NCI-H1105 treated with DMSO at 0.1 percent for 48 hours (cell line): ENCODE measurements at places on chromosomes 1 and 21.

GRCh38 chr1:76287917-76288316 lies 213.4 kb downstream of the ST6GALNAC3 start:
- DNase-seq: no peak

DNA sequence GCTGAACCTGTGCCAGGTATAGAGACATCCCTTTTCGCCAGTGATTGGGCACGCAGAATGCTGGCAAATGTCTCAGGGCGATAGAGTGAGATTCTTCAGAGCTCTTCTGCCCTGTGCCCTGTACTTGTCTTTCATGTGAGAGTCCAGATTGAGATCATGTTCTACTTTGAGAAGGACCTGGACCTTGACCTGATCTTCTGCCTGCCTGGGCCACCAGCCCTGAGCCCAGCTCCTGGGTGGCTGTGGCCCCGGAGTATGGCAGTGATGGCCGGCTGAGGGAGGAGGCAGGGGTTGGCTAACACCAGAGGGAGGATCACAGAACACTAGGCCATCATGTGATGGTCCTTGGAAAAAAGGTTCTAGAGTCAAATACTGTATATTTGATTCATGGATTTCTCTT lies 13.8 kb downstream of the STRIP1 start:
- DNase-seq: no peak

DNA sequence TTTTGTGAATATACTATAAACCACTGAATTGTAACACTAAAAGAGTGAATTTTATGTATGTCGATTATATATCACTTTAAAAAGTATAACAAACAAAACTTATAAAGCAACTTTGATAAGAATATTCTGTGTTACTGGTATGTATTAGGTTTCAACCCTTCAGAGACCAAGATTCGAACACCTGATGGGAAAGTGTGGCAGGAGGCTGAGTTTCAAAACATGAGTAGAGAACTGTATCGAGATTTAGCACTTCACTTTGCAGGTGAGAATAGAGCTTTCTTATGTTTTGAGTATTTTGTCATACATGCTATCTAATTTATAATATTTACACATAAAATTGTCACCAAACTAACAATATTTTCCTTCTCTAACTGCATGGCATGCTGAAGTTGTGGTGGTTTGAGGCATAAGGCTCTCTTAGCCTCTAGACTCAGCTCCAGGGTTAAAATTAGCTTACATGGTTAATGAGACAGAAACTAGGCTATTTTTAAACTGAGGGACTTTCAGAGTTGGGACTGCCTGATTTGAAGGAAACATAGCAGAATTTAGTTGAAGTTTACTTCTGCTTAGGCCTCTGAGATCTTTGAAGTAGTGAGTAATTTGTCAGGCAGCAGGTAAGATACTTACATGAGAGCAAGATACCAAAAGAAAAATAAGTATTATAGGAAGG lies 48.6 kb downstream of the CEP350 start:
- DNase-seq: no peak

DNA sequence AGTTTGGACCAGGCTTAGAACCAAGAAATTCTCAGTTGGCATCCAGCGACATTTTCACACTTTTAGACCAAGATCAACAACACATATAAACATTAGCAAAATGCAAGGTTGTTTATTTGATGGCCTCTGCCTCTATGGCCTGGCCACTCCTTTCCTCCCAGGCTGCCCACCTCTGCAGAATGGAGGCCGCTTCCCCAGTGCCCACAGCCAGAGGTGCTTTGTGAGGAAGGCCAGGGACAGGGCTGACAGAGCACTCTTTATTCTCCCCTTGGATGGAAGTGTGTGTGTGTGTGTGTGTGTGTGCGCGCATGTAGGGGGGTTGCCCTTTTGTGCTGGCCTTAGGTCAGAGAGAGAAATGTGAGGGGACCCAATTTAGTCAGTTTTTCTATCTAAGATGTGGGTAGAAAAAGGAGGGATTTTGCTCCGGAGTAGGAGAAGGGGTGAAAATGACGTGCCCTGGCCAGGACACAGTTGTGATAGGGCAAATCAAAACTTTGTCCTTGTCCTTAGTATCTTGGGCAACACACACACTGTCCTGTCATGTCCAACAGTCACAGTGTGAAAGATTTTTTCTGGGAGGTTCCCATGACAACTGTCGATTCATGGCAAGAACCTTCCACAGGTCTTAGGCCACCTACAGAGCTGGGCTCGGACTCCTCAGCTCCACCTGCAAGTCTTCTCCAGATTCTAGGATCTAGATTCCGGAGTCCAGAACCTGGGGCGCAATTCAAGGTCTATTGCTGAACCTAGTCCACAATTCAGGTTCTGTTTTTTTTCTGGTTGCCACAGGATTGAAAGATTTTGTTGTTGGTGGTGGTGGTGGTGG lies 104.9 kb upstream of the SLC2A1 start:
- no peak for DNase-seq

DNA sequence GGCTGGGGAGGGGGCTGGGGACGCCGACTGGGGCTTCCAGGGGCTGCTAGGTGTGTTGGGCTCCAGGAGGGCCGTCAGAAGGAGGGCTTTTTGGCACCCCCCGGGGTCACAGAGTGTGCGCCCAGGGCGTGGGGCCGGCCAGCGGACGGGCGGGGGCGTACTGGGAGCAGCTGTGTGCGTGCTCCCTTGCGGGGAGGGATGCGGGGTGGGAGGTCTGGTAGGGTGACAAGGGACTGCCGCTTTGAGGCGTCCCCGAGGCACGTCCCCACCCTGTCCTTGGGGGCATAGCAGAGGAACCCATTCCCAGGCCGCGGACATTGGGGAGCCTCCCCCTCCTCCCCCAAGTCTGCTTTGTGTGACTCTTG lies 1.1 kb downstream of the FOXO6 start:
- no peak for DNase-seq

GRCh38 chr1:92934395-92935378 lies 26.6 kb downstream of the DIPK1A start:
- DNase-seq: peak; percentile 91

DNA sequence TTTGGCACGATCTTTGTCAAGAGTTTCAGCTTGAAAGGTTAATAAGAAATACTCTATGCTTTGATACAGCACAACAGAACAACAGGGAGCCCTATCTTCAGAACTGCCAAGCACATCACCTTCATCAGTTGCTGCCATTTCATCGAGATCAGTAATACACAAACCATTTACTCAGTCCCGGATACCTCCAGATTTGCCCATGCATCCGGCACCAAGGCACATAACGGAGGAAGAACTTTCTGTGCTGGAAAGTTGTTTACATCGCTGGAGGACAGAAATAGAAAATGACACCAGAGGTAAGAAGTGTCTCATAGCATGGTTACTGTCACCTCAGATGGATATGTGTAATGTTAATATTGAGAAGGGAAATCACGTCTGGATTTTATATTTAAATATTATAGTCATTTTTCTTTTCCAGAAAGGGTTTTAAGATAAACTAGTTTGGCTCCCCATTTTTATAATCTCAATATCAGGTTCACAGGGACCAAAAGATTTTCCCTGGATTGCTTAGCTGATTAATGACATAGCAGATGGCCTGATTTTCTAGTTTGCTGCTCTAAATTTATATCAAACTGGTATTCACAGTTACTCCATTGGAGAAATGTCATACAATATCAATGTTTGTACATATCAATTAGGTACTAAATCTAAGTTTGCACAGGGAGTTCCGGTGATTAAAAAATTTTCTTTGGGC lies 97.3 kb downstream of the USP25 start:
- DNase-seq: no peak

DNA sequence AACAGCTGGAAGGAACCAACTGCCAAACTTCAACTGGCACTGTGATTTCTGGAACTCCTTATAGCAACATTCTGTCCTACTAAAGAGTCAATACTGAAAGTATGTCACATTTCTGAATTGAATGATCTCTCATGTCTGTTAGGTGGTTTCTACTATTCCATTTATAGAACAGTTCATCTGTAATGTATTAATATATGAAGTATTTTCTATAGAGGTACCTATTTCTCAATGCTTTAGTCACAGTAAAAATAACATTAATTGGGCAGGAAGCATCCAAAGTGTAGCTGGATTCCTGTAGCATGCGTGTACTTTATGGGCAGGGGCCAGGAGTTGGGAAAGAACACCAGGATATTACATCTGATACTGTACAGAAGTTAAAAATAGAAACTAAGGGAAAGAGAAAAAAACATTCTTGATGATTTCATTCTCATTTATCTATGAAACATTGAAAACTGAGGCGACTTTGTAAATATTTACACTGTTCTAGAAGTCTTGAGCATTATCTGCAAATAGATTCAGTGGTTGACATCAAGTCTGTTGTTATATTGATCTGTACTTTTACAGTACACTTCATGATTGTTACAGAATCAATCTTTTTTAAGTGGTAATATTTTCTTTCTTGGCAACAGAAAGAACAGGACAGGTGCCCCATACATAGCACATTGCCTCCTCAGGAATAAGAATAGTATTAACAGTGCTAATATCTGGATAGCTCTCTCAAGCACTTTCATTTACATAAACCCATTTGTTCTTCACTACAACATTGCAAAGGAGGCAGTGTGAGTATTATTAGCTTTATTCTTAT lies 6.2 kb upstream of the ZNF281 start:
- no peak for DNase-seq

GRCh38 chr1:111488669-111489068 lies 14.8 kb downstream of the ADORA3 start:
- no peak for DNase-seq

DNA sequence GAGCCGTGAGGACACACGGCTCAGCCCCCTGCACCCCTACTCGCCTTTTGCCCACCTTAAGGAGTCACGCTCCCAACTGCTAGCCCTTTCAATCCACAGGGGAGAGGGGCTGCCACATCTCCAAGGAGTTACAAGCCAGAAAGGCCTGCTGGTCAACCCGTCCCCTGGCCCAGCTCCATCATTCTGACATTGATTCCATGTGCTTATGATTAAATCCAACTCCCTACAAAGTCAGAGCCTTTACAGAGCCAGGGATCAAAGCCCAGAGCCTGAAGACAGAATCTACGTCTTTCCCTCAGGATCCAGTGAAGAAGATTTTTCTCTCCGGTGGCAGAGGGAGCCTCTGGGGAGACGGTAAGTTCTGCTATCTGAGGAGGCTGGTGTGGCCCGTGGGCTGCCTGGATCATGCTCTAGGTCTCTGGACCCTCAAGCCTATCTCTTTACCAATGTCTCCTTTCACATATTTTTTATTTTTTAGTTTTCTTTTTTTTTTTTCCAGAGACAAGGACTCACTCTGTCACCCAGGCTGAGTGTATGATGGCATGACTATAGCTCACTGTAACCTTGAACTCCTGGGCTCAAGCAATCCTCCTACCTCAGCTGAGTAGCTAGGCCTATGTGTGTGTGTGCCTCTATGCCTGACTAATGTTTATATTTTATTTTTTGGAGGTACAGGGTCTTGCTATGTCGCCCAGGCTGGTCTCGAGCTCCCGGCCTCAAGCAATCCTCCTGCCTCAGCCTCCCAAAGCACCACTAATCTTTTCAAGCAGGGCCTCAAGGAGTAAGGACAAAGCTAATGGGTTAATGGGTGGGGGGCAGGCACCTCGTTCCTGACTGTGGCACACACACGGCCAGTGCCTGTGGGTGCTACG lies 61.3 kb downstream of the SLC66A1 start:
- no peak for DNase-seq

- DNase-seq: no peak
These were observed 537.5 kb downstream of the LTN1 start for GRCh38 chr21:28455253-28455600.

GRCh38 chr1:58062635-58063034 lies 483.9 kb downstream of the OMA1 start:
- DNase-seq: no peak

DNA sequence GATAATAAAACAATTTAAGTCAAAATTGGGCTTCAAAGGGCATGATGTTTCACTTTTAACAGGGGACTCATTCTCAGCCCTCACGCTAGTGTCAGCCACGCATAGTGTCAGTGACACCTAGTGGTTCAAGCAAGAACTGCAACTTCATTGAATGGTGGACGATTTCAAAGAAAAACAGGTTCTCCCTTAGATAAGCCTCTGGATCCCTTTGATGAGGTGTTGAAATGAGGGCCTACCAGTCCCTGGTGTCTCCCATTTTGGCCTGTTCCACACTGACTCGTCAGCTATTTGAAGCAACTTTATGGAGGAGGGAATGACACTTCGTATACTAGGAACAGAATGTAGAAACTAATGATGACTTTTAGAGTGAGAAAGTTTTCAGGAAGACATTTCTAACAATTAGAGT lies 56.2 kb downstream of the FCRL5 start:
- DNase-seq: peak; percentile 37

DNA sequence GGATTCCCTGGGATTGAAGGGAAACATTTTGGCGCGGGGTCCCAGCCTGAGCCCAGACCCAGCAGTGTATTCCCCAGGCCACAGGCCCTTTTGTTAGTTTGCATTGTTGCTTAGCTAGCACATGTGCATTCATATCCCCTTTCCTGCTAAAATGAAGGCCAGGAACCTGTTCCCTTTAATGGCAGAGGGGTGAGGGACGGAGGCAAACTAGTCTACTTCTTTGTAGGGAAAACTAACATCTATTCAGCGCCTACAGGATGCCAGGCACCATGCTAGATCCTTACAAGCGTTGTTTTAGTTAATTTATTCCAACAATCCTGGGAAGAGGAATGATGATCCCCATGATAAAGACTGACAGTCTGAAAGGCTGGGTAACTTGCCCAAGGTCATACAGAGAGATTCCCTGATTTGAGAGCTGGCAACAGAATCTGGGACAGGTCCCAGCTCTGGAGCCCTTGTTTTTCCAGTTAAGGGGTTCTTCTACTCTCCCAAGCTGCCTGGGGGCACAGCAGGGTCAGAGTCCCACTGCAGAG lies 595 bp upstream of the E2F2 start:
- no peak for DNase-seq

DNA sequence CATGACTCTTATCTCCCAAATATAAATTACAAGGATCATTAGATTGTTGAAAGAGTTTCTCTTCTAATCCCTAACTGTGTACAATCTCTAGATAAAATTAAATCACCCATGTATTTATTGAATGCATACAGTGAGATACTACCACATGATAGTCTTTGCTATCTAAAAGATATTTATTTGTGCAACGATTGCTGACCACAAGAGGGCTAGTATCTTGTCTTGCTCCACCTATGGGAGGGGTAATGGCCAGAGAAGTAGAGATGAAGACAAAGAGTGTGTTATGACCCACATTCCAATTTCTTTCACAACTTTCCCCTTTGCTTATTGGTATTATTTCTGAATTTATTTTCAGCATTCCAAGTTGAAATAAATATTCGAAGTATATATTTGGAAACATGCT lies 13.7 kb downstream of the PYHIN1 start:
- DNase-seq: no peak

DNA sequence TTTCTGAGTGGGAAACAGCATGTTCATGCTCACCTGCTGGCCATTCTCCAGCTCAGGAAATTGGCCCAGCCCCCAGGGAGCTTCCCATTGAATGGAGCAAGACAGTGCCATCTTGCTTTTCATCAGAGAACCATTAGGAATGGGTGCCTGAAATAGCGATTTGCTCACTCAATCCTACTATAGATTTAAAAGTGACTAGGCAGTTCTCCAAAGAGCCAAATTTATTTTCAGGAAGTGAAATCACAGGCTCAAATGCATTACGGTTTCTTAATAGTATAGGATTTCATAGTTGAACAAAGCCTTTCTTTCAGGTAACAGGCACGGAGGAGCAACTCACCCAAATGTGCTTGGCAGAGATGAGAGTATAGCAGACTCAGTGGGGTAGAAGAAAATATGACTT lies 272.1 kb downstream of the GRIK1 start:
- no peak for DNase-seq
